ENCODE measurements at places on chromosomes 1 and 21.

GRCh38 chr1:218205721-218206120 lies 79.4 kb upstream of the RRP15 start:
- no peak for DNase-seq

DNA sequence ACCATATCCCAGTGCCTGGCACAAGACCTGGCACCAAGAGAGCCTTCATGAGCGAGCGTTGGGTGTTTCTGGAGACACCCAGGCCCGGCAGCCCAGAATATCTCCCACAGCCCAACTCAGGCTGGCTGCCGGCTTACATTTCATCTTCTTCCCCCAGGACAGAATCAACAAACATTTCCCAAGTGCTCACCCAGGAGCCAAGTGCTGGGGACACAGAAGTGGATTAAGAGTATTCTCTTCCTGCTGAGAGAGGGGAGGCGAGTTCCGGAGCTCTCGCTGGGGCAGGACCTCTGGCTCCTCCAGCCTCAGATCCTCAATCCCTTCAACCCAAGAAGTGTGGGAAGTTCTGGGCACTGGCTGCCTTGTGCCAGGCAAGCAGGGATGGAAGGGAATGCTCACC lies 23.6 kb downstream of the IFFO2 start:
- no peak for DNase-seq

- DNase-seq: no peak
These were observed 36.3 kb upstream of the PCBP3 start for GRCh38 chr21:45607021-45607908.

DNA sequence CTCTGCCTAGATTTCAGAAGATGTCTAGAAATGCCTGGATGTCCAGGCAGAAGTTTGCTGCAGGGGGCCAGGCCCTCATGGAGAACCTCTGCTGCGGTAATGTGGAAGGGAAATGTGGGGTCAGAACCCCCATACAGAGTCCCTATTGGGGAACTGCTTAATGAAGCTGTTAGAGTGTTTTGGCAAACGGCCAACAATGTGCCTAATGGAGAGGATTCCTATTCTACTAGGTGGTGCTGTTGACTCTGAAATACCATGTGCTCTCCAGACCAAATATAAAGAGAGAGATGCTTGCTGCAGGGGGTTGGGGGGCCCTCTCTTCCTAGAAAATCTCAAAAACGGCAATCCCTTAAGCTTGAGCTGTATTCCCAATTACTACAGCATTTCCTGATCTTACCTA lies 57.1 kb upstream of the DR1 start:
- DNase-seq: peak; percentile 30

DNA sequence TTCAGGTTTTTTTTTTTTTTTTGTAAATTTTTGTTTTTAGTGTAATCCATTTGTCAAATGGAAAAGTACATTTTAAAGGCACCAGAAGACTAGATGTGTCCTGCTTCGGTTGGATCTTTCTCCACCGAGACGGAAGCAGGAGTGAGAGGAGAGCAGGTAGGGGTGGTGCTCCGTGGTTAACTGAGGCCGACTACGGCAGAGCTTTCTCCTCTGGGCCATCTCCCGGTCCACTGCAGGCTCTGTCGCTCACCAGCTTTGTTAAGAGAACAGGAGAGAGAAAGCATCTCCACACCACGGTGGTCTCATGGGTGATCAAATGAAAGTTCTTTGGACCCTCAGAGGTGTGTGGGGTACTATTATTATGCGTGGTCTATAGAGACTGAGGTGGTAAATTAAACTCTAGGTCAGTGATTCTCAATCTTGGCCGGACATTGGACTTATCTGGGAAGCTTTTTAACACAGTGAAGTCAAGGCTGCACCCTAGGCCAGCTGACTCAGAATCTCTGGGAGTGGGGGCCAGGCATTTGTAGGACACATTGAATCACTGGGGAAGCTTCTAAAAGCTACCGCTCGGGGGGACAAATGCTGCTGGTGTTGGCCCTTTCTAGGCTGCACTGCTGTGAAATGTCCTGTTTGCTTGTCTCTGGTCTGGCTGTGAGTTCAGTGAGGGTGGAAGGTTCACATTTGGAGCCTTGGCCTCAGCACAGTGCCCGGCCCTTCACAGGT lies 25.0 kb downstream of the ABCA4 start:
- DNase-seq: no peak

DNA sequence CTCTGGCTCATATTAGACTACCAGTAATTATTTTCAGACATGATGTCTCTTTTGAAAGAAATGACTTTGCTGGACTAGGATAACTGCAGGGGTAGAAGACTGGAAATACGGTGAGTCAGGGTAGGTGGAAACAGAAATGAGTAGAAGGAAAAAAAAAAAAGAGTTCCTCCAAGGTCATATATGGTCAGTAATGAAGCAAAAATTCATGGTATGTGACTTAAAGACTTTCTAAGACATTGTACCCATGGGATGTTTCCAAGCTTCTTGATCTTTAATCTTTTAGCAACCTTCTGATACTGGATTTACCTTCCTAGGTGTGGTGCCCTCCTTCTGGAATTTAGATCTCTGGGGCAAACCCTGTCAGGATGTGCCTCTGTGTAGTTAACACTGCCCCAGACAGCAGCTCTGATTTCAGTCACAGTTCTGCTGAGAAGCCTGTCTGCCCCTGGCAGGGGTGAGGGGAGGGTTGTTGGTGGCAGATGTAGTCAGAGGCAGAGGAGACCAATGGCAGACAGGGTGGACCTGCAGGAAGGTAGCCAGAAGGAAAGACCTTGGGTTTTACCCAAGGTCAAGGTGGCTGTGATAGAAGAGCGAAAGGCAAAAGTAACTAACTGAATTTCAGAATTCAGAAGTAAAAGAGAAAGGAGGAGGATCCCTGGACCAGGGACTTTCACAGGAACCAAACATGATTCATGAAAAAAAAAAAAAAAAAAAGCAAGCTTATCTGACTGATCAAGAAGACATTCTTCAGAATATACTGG lies 44.1 kb upstream of the BCL10 start:
- no peak for DNase-seq

- DNase-seq: no peak
These were observed 52.2 kb downstream of the SDC3 start for GRCh38 chr1:30856260-30856790.

DNA sequence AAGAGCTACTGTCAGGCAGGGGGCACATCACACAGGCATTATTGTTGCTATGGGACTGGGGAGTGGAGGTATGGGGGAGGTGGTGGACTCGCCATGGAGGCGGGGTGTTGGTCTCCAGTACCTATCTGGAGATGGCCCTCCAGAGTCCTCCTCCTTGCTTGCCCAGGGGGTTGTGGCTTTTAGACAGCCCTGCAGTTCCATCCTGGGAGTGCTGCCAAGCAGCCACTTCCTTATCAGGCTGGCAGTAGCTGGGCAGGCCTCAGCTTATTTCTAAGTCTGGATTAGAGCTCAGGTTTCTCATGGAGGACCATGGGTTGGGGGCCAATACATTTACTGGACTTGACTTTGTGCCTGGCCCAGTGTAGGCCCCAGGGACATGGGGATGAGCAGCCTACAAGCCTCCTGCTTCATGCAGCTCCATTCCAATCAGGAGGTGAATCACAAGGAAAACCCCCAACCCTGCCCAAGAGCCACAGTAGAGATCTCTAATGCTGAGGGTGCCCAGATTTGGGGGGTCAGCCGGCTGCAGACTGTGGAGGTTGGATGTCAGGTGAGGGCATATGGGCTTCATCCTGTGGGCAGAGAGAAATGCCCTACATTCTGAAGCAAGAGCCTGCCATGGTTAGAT lies 210.7 kb upstream of the EDN2 start:
- no peak for DNase-seq

DNA sequence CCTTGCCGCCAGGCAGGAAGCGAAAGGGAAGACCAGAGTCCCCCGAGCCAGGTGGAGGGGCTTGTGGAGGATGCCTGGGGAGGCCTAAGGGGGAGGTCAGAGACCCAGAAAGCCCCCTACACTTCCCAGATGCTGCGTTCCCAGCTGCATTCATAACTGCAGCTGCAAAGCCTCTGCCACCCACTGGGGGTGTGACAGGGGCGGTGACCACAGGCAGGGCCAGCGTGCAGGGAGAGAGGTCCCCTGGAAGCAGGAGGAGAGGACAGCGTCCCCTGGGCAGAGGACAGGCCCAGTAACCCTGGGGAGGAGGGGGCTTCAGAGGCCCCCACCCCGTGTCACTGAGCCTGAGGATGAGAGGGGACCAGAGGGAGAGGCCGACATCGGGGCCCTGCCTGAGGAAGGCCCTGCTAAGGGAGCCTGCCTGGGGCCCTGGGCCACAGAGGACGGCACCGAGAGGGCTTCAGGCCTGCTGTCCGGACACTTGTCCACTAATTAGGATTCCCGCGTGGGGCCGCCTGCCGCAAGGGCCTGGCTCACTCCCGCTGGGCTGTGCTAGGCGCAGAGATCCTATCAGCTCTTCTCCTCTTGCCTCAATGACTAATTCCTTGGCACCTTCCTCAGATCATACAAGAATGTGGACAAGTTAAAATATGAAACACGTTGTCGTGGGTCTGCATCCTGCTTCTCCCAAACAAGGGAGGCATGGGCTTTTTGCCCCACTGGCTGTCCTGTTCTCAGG lies 49.1 kb upstream of the CCDC27 start:
- no peak for DNase-seq

GRCh38 chr1:9737057-9737456 lies 85.5 kb downstream of the PIK3CD start:
- DNase-seq: no peak

DNA sequence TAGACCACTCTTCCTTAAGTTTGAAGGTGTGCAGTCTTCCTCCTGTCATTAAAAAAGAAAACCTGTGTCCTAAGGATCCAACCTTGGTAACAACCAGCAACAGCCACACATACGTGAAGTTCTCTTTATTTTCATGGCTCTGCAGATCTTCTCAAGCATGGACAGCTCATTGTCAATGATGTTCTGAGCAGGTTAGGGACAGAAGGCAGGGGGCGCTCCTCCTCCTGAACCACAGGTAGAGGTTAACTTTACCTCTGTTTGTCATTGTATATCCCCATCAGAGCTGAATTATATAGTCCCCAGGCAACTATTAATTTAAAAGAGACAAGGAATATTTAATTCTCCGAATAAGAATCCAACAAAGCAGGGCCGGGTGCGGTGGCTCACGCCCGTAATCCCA lies 52.5 kb upstream of the CR2 start:
- DNase-seq: peak; percentile 21
